HFFc6 (cell line): ENCODE measurements at places on chromosomes 7 and 10. TPM values are rescaled to one million over a fixed set of nuclear protein-coding genes. Genes with fewer than 3 reads are reported as not detected.
A peak's percentile ranks its signal among the peaks of the same experiment; 100 is the strongest.

DNA sequence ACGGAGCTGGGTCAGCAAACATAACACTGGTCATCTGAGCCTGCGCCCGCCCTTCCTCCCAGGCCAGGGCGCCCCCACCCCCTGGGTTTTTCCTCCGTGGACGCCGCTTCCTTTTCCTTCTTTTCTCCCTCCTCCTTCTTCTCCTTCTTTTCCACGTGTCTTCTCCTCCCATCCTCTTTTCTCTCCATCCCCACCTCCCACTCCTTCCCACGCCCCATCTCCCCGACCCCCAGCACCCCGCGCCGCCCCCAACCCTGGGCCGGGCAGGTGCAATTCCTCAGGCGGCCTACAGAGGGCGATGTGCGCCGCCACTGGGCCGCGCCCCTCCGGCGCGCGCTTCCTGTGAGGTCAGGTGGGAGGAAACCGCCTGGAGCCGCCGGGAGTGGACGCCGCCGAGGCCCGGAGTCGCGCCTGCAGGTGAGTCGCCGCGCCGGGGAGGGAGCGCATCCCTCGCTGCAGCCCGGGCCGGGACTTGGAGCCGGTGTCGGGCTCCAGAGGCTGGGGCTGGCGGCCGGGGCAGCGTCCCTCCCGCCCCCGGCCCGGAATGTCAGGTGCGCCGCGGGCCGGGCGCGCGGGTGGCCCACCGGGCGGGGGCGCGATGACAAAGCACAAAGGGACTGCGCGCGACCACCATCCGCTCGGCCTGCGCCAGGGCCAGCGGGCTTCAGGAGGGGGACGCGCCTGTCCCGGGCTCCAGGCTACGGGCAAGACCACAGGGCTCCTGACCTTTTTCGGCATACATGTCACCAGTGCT lies at the start of gene FAM241B:
Gene FAM241B (plus strand): TSS at position 351 of the 754 bp plus-strand sequence. CDS start 1,497 bp downstream, outside the sequence.
- no peak for DNase-seq

DNA sequence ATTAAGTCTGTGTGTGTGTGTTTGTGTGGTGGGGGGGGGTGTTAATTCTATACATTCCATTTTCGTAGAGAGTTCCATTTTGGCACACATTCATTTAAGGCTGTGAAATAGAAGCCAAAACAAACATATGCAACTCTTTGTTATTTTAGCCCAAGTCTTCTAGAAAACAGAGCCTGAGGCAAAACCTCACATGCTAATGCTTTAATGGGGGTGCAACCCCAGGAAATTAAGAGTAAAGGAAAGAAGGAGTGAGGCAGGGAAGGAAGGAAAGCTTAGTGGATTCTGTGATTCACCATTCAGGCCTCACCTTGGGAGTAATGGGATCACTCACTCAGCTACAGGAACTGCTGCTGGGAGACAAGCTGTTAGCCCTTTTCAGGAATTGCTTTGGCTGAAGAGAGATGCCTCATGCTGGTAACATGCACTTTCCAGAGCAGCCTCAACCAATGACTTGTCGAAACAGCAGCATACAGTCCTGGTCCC lies 73.0 kb upstream of the CTTNBP2 start:
- no peak for DNase-seq

Gene NEUROG3
- total RNA-seq, result not detected in 3 replicates

DNA sequence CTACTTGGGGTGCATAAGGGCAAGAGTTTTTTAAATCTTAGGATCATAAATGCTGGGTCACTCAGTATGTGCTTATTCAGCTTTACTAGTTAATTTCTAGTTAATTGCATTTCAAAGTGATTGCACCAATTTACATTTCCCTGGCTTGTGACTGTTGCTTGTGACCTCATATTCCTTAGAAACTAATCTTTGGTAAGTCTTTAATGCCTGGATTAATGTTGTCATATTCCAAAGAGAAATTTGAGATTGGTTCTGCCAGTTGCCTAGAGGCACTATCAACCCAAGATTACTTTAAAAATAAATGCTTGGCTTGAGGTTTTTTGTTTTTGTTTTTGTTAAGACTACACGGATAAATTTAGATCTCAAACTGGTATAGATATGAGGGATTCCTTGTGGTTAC lies 103.1 kb downstream of the ANK3 start:
- DNase-seq, result no peak

- no peak for DNase-seq
Measured at GRCh38 chr10:86261941-86262687, 104.5 kb downstream of the GRID1 start.

DNA sequence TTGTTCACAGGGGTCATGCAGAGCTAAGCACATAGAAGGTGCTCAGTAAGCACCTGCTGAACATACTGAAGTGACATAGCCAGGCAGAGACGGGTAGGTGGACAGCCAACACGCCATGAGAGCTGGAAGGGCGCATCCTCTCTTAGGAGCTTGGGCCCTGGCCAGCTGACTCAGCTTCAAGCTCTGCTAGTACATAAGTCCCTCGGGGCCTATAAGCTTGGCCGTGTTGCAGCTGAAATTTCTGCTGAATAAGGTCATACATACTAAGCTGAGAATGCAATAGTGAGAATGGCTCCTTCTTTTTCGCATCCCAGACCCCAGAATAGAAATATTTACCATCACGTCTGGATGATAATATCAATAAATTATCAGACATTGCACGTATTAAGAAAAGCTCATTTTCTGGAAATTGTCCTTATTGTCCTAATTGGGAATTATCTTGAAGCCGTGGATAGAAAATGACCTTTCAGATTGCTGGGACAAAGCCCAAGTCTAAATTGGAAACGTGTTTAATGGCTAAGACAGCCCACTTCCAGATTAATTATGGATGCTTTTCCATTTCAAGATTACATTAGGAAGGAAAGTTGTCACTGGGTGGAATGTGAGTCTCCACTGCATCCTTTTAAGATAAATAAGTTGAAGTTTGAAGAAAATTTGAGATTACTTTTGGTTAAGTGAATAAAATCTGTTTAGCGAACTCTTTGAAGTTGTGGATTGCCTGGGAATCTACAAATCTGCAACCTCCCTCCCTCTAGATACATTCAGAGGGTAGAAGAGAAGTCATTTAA lies 287.1 kb upstream of the C7orf33 start:
- peak; percentile 15 for DNase-seq

GRCh38 chr7:47693216-47693615 lies 111.3 kb upstream of the TNS3 start:
- peak; percentile 28 for DNase-seq
